ENCODE measurements at places on chromosomes 12 and 14.

- DNase-seq: no peak
These were observed 826 bp downstream of the ZNF705A start for GRCh38 chr12:8157484-8158198.

DNA sequence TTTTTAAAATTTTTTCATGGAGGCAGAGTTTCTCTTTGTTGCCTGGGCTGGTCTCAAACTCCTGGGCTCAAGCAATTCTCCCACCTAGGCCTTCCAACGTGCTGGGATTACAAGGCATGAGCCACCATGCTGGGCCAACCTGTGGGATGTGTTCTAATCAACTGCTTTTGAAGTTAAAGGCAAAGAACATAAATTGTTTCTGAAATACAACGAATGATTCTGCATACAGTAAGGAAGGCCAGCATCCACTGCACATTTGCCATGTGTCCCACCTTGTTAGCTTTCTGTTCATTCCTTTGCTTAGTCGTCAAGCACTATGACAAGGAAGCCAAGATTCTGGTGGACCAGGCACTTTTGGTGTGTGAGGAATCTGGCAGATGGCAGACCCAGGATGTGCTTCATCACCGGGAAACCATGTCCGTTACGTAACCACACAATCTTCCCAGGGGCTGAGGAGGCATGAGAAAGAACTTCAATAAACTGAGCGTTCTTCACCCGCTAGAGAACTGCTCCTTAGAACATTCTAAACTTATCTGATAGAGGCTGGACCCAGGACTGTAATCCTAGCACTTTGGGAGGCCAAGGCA, 24.5 kb downstream of the MOK start:
- DNase-seq: no peak

DNA sequence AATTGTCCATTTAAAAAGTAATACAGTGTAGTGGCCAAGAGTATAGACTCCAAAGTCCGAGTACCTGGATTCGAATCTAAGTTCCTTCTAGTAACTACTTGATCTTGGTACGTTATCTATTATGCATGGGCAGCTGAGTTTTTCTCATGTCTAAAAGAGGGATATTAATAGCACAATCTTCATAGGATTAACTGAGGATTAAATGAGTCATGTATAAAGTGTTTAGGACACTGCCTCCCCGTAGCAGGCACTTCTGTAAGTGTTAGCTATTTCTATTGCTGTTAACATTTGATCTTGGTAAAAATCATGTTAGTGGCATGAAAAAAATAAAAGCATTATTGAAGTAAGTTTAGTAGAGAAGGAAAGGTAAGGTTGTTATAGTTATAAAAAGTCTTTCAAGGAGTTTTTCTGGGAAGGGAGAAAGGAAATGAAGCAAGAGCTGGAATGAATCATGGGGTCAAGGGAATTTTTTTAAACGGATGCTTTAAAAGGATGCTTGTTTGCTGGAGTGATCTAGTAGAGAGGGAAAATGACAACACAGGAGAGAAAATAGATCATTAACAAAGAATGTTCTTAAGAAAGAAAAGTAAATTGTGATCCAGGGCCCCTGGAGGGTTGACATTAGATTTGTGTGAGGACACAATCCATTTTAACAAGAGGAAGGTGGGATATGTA, 502.2 kb upstream of the USP15 start:
- DNase-seq: no peak

DNA sequence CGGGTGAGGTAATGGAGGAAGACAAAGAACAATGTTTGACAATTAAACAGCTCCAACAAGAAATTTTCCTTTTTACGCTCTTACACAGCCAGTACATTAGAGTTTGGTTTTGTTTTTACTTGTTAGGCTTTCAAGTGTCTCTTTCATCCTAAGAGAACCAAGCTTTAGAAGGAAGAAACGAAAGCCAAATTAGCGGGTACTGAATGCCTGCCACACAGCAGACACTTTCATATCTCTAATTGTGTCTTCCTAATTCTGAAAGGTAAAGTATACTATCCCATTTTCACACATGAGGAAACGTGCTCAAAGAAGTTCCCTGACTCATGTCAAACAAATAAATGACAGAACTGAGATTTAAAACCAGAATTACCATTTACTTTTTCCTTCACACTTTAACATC, 65.0 kb downstream of the CDK17 start:
- no peak for DNase-seq

- no peak for DNase-seq
These were observed 333.7 kb downstream of the GLT1D1 start for GRCh38 chr12:129186952-129187351.

DNA sequence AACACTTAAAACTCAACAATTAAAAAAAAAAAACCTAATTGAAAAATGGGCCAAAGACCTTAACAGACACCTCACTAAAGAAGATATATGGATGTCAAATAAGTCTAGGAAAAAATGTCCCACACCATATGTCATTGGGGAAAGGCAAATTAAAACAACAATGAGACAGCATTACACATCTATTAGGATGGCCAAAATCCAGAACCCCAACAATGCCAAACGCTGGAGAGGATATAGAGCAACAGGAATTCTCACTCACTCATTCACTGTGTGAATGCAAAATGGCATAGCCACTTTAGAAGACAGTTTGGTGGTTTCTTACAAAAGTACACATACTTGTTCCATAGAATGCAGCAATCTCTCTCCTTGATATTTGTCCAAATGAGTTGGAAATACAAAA, 173.7 kb downstream of the SLC25A21 start:
- no peak for DNase-seq

- DNase-seq: no peak
These were observed 69.7 kb upstream of the BTG1 start for GRCh38 chr12:92215358-92215757.

DNA sequence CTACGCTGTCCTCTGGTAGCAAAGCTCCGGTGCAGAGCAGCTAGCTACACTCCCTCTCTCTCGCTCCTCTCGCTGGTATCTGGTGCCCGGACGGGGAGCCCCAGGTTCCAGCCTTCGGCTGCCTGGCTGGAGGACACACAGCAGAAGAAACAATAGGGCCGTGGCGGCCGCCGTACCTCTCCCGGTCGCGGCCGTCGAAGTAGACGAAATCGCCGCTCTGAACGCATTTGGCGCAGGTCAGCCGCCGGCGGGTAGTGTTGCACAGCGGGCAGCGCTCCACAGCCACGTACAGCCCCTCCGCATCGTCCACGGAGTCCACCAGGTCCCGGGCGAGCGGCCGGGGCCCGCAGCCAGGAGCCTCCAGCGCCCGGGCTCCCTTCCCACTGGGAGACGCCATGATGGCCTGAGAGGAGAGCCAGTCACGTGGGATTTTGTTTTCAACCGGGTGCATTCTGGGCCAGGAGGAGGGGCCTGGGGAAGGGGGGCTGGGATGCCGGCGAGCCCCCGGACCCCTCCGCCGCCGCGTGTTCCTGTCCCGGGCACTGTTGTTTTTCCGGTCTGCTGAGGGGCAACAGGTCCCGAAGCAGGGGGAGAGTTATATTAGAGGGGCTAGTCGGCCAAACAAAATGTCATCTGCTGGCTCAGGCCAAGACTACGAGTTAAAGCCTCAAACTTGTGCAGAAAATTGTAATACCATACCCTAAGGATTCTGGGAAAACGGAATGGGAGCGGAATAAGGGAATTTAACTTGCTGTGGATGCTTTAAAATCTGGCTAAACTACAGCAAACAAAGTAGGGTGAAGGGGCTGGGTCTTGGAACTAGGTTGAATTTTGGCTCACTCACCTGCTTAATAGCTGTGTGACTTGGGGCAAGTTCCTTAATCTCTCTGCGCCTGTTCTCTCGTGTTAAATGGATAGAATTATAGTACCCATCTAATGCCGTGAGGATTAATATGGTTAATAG, at the start of gene ATG14:
TSS of gene ATG14 (minus strand) at position 405 of the 964 bp plus-strand sequence. CDS start at position 397, 8 bp downstream.
- peak; percentile 33 for DNase-seq

GRCh38 chr14:69684461-69685217, 73.2 kb downstream of the SUSD6 start:
- DNase-seq: no peak

GRCh38 chr12:91636721-91637120, 454.1 kb upstream of the DCN start:
- no peak for DNase-seq

DNA sequence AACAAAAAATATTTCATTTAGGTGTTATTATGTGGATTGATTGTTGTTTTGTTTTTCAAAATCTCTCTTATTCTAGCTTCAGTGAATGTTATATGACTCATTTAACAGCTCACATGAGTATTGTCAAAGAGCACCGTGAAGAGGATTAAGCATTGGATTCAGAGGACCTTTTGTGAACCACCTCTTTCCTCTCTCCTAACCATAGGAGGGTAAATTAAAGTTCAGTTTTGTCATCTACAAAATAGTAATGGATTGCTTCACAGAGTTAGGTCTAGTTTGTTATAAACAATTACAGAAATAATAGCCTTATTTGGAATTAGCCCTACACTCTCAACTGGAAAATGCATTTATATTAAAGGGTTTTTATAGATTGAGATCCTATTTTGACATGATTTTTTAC, 962 bp upstream of the KERA start:
- no peak for DNase-seq

- DNase-seq: no peak
These were observed 8.9 kb downstream of the DDHD1 start for GRCh38 chr14:53144244-53144643.

DNA sequence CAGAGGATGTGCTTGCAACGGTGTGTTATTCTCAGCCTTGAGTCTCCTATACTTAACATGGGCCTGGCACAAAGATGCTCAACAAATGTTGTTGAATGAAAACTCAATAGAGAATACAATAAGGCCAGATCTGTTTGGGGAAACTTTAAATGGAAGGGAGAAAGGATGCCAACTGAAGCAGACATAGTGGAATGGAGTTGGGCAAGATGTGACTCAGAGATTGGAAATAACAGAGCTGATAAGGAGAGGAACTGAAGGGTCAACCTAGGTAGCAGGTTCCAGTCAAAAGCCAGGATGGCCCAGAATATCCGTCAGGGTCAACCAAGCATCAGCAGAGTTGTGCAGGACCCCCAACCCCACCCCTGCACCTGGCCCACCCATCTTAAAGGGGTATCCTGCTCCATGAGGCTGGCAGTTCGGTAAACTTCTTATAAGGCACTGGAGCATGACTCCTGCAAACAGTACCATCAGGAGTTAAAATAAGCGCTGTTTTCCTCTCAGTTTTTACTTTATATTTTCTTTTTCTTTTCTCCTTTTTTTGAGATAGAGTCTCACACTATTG, 1.1 kb upstream of the BCDIN3D start:
- DNase-seq: no peak

- peak; percentile 35 for DNase-seq
These were observed 15.5 kb downstream of the RIC8B start for GRCh38 chr12:106790020-106790419.

DNA sequence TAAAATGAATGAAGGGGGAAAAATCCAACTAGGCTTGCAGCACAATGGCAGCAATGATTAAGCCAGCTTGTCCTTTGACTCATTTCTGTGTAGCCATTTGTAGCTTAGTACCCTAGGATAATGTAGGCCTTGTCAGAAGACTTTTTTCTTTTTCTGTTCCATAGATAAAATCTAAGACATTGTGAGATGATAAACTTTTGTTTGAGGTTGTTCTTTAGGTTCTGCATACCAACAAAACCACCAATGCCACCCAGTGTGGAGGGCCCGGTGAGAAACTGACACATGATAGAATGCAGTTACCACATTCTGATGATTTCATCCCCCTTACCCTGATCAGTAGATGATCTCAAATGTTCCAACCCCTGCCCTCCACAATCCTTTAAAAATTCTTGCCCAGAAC, 6.6 kb upstream of the KLRD1 start:
- DNase-seq: no peak

GRCh38 chr12:117900561-117900960, 68.2 kb downstream of the KSR2 start:
- no peak for DNase-seq

DNA sequence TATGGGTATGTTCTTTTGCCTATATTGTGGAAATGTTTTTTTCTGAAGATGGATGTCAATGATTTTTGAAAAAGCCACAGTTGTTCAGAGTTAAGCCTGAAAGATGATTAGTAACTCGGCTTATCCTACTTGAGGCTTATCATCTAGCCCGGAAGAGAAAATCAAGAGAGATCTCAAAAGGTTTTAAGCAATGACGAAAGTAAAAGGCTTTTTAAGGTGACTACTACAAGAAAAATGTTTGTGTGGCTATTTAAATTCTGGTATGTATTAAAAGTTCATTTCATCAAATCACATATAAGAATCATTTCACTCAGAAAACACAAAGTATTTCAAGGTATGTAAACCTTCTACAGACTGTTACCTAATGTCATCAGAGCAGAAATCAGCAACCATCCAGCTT, 40.2 kb downstream of the HEATR5A start:
- DNase-seq: no peak

- no peak for DNase-seq
These were observed 357.0 kb downstream of the BCAT1 start for GRCh38 chr12:24591715-24592440.

DNA sequence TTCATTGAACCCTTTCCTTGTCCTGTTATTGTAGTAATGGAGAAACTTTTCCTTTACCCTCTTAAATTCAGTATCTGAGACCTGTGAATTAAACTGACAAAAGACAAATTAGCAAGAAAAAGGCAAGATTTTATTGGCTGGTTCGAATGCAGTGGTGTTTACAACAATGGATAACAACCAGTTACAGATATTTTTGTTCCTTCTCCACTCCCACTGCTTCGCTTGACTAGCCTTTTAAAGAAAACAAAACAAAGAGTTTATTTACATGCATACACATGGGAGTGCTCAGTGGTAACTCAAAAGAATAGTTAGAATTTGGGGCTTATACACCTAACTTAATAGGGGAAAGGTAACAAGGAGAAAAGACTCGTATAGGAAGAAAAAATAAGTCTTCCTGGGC, 37.0 kb upstream of the HECTD1 start:
- DNase-seq: no peak

- DNase-seq: no peak
These were observed 101.7 kb downstream of the DPF3 start for GRCh38 chr14:72792051-72792788.

- DNase-seq: no peak
These were observed 1.9 kb downstream of the SGPP1 start for GRCh38 chr14:63725786-63726460.

DNA sequence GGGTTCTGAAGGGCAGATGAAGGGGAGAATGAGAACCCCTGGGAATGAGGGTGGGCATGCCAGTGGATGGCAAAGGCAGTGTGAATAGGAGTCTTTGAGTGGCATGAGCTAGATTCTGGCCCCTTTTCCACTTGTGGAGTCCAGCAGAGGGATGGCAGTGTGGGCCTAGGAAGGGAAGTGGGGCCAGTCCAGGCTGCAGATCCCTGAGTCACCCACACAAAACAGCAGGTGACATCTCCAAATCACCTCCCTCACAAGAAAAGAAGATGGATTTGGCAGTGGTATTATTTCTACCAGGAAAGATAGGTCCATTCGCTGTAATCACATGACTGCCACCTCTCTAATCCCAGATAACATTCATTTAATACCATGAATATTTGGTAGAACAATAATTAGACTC, 151.3 kb downstream of the TTC7B start:
- no peak for DNase-seq

Data from NCI-H1417 treated with DMSO at 0.1 percent for 48 hours (cell line).